Occipital lobe (tissue), 3 donors: ENCODE measurements at places on chromosomes 5 and 9. TPM values are rescaled to one million over a fixed set of nuclear protein-coding genes. Genes with fewer than 3 reads are reported as not detected.

SLC6A7 gene
- 0.62 TPM for total RNA-seq

PCDHAC2 gene
- total RNA-seq = 33.5 TPM

TAL2 gene
- 3.0 TPM for total RNA-seq

TRIM7 gene
- total RNA-seq = 0.78 TPM

HK3 gene
- 0.31 TPM for total RNA-seq

FCN1 gene
- 1.1 TPM for total RNA-seq

SLC6A3 gene
- total RNA-seq = not detected

SLCO6A1 gene
- 0.94 TPM for total RNA-seq

THBS4 gene
- 2.2 TPM for total RNA-seq

OLFM1 gene
- total RNA-seq = 77.8 TPM
